ENCODE measurements at places on chromosomes 2 and 18.

GRCh38 chr2:240230291-240230931 lies 90.0 kb upstream of the OTOS start:
- no peak for DNase-seq

GRCh38 chr2:144357623-144358373 lies 162.1 kb downstream of the ZEB2 start:
- peak; percentile 99 for DNase-seq

- peak; percentile 39 for DNase-seq
Measured at GRCh38 chr18:22349966-22350365, 67.7 kb downstream of the CTAGE1 start.

DNA sequence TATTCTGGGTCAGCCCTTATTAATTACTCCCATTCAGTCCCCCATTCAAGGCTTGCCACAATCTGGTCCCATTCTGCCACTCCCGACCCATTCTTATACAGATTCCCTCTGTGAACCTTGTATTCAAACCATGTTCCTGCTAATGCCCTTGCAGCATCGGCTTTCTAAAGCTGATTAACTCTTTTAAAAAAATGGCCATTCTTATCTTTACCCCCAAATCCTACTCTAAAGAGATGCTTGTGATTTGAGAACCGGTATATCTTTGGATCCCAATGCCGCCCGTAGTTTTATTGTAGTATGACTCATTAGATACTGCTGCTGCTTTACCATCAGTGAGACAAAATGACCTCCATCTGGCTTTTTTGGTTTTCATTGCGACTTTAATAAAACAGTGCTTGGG lies 72.2 kb downstream of the XRCC5 start:
- no peak for DNase-seq

DNA sequence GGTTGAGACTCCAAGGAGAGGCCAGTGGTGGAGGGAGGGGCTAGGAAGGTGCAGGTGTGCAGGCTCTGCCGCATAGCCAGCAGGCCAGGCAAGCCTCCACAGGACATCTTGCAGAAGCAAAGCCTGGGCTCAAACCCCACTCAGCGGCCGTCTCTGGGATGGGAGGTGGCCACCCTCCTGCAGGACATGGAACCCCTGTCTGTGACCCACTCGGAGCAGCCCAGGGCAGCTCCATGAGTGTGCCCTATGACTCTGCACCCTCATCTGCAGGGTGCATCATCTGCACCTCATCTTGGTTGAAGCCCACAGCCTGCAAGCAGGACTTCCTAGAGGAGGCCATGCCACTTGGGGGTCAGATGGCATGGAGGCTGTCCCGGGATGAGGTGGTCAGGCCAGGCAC lies 46.3 kb downstream of the GPC1 start:
- no peak for DNase-seq

DNA sequence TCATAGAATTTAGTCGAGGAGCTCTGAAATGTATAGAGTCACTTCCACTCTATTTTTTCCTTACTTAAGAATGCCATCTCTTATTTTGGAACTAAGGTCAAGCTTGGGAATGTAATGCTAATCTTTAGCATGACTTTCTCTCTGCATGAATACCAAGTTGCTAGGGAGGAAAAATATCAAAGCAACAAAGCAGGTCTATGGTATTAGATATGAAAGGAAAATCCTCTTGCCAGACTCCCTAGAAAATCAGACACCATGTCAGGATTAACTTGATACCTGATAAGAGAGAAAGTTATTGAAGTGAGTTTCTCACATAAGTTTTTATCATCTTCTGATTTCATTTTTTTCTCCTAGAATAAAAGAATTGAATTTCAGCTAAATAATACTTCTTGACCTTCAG lies 341.7 kb upstream of the ZNF804A start:
- no peak for DNase-seq

GRCh38 chr2:9484533-9484932 lies 10.2 kb downstream of the IAH1 start:
- DNase-seq: peak; percentile 66

Measured in iris pigment epithelial cell (primary cell).